Esophagus muscularis mucosa (tissue), 4 donors: ENCODE measurements at places on chromosomes 1 and 21. TPM values are rescaled to one million over a fixed set of nuclear protein-coding genes. Genes with fewer than 3 reads are reported as not detected.

- H3K27me3 ChIP-seq = no peaks in the 10 kb centered on the region
- H3K4me1 ChIP-seq = no peaks in the 10 kb centered on the region
- no peak overlapping the region for H3K27ac ChIP-seq
- no peak overlapping the region for H3K4me3 ChIP-seq
- no peaks in the 10 kb centered on the region for H3K36me3 ChIP-seq
Observed at GRCh38 chr1:244010191-244010590, 40.9 kb upstream of the ZBTB18 start.

DNA sequence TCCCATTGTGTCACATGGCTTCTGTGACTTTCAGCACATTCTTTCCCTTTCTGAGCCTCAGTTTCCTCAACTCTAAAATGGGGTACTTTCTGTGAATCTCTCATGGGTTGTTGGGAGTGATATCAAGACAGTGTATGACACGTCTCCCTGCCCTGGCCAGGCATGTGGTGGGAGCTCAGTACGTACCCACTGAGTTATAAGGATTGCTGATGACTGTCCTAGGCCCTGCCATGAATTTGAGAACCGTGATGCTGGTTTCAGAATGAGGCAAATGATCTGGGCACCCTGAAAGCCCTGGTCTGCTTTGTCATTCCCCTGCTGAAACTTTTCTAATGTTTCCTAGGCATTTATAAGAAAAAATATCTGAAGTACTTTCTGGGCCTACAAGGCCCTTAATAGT lies 3.6 kb downstream of the ZNF362 start:
- peaks cover 5% of the 10 kb centered on the region for H3K36me3 ChIP-seq
- H3K27ac ChIP-seq = no peak overlapping the region
- H3K27me3 ChIP-seq = no peaks in the 10 kb centered on the region
- H3K4me3 ChIP-seq = no peak overlapping the region
- DNase-seq = no peak

DNA sequence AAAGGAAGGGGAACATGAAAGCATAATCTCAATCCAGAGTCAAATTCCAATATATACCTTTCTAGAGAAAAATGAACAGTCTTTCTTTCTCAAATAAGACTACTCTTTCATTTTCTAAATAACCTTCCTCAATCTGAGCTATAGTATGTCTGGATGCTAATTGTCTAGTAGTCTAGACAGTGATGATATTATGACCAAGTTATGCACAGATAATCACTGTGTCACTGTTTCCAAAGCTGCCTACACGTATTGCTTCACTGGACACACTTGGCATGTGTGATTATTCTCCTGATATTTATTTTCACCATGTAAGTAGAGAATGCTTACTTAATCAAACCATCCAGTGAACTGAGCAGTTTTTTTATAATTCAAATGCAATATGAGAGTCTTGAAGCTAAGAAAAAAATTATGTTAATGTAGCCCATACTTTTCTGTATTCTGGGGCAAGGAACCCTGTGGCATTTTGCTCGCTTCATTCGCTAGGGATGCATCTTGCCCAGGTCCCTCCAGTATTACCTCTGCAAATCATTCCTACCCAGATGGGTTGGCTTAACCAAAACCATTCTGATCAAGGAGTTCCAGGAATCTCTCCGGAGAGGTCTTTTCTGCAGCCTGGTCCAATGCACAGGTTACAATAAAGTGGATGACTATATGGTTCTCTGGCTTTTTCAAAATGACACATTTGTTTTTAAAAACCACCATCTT lies 303.1 kb upstream of the RUNX1 start:
- DNase-seq = peak; percentile 91
- peaks cover 24% of the 10 kb centered on the region for H3K27me3 ChIP-seq
- H3K36me3 ChIP-seq = no peaks in the 10 kb centered on the region
- H3K4me1 ChIP-seq = no peaks in the 10 kb centered on the region
- H3K27ac ChIP-seq = no peak overlapping the region
- no peak overlapping the region for H3K4me3 ChIP-seq

- no peak overlapping the region for H3K4me3 ChIP-seq
- H3K4me1 ChIP-seq = peaks cover 67% of the 10 kb centered on the region
- no peaks in the 10 kb centered on the region for H3K36me3 ChIP-seq
- no peak for DNase-seq
- peak overlapping the region; percentile 84 for H3K27ac ChIP-seq
- no peaks in the 10 kb centered on the region for H3K27me3 ChIP-seq
Observed at GRCh38 chr1:149937759-149938158, 1.1 kb upstream of the MTMR11 start.

DNA sequence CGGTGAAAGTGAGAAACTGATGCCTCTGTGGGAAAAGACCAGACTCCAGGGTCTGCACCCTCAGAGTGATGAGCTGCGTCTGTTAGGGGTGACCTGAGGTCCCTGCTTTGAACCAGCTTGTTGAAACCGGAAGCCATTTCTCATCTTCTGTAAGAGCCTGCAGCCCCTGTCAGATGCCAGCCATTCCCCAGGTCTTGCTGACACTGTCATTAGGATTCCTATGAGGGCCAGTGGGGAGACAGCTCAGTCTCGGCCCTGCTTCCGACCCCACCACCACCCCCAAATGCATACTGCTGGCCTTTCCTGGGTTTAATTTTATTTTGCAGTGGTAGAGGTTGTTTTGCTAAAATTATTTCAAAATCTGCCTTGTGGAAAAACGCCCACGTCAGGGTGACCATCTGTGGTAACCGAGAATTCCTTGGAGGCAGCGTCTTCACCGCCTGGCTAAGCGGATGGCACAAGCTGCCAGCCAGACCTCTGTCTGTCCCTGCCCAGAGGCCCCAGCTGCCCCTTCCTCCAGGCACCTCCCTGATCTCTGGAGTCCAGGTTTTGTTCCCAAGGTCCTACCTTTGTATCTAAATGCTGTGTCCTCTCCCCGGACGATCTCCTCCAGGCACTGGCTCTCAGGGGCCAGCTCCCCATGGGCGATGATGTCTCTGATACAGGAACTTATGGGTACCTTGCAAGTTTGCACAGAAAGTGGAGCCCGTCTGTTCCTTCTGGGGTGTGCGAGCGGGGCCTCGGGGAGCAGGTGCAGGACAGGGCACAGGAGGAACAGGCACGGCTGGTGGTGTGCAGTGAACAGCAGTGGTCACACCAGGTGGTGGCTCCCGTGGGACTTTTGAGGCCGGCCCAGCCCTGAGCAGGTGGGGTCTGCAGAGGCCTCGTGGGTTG lies 49.9 kb downstream of the PRKCZ start:
- no peak for DNase-seq
- H3K4me1 ChIP-seq = no peaks in the 10 kb centered on the region
- no peak overlapping the region for H3K4me3 ChIP-seq
- H3K36me3 ChIP-seq = no peaks in the 10 kb centered on the region

DNA sequence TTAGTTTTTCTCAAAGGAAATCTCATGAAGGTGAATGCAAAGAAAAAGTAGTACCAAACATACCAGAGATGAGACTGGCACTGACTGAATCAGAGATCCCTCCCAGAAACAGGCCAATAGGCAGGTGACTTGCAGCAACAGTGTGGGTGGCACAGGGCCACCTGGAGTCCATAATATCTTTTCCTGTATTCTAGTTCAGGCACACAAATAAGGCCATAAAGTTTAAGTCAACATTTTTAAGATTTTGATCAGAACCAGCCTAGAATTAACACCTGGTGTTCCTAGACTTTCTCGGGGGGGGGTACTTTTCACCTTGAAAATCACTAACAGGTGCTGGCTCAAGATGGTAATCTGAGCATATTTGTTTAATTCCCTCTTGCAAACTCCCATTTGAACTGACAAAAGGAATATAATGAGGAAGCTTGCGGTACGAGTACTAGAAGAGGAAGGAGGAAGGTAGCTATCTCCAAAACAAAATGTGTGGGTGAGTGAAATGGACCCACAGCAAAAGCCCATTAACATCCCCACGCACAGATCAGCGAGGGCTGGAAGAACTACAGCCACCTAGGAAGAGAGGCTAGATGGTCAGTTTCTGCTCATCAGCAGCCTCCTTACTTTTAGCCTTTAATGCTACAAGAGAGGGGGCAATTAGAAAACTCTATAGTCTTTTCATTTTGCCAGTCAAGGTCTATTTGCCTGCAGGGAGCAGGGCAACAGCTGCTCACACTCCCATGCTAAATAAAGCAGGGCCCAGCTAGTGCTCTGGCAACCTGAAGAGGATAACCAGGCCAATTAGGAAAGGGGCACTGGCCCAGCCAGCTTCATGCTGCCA lies 18.9 kb downstream of the SDE2 start:
- H3K4me1 ChIP-seq = peaks cover 3% of the 10 kb centered on the region
- no peak overlapping the region for H3K4me3 ChIP-seq
- no peak overlapping the region for H3K27ac ChIP-seq
- no peaks in the 10 kb centered on the region for H3K27me3 ChIP-seq
- no peak for DNase-seq
- H3K36me3 ChIP-seq = peaks cover 65% of the 10 kb centered on the region

DNA sequence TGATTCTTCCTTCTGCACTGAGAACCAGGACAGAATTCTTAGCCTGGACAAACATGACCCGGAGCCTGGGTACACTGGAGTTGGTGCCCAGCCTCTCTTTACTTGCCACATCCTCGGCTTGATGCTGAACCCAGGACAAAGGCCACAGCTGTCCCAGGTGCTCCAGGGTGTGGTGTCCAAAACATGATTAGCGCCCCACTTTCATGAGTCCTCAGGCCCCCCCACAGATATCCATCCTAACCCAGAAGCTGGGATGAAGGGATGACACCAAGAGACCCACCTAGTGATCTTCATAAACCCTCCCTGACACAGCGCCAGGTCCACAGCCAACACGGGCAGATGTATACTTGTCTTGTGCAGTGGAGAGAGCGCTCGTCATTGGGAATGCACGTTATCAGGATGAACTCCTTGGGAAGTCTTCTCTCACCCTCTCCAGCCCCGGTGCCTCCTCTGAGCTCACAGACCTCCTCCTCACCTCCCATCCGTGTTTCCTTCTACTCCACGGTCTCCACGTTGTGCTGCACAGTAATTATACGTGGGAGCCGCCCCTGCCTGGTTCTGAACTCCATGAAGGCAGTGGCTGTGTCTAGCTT lies 3.6 kb downstream of the ABCA4 start:
- no peak for DNase-seq
- no peaks in the 10 kb centered on the region for H3K4me1 ChIP-seq
- no peak overlapping the region for H3K27ac ChIP-seq

- no peak overlapping the region for H3K27ac ChIP-seq
- H3K4me1 ChIP-seq = no peaks in the 10 kb centered on the region
- H3K4me3 ChIP-seq = no peak overlapping the region
- DNase-seq = no peak
- no peaks in the 10 kb centered on the region for H3K27me3 ChIP-seq
Observed at GRCh38 chr1:231497629-231498152, 30.8 kb upstream of the TSNAX start.

DNA sequence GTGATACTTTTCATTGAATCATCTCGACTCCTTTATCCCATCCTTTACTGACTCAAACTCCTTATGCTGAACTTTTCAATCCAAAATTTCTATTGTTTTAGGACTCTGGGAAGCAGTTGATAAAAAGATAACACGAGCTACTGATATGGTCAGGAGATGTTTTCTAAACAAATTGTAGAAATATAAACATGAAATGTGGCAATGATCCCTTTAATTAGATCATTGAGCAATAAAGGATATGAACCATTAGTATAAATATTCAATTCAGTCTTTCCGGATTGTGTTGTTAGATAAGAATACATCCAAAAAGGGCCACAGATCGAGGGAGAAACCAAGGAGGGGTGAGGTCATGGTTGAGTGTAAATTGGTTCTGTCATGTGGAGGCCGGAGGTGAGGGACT lies 88.4 kb downstream of the NID1 start:
- no peak overlapping the region for H3K27ac ChIP-seq
- H3K27me3 ChIP-seq = no peaks in the 10 kb centered on the region
- peaks cover 67% of the 10 kb centered on the region for H3K36me3 ChIP-seq
- H3K4me3 ChIP-seq = no peak overlapping the region
- peaks cover 17% of the 10 kb centered on the region for H3K4me1 ChIP-seq

Gene IL6R
- 44.4 TPM for total RNA-seq

Gene SMIM1
- total RNA-seq = 10.5 TPM

Gene MAGI3
- total RNA-seq = 16.2 TPM

Gene NOTCH2
- total RNA-seq = 95.1 TPM

Gene WDR64
- total RNA-seq = not detected

Gene DDR2
- total RNA-seq = 182 TPM

Gene FHAD1
- under 0.01 TPM for total RNA-seq
